ENCODE measurements at places on chromosomes 2 and 18.

- DNase-seq, result no peak
These were observed 41.8 kb upstream of the PSME4 start for GRCh38 chr2:54012538-54013141.

- DNase-seq, result no peak
These were observed 52.3 kb downstream of the ARHGAP28 start for GRCh38 chr18:6781796-6782195.

DNA sequence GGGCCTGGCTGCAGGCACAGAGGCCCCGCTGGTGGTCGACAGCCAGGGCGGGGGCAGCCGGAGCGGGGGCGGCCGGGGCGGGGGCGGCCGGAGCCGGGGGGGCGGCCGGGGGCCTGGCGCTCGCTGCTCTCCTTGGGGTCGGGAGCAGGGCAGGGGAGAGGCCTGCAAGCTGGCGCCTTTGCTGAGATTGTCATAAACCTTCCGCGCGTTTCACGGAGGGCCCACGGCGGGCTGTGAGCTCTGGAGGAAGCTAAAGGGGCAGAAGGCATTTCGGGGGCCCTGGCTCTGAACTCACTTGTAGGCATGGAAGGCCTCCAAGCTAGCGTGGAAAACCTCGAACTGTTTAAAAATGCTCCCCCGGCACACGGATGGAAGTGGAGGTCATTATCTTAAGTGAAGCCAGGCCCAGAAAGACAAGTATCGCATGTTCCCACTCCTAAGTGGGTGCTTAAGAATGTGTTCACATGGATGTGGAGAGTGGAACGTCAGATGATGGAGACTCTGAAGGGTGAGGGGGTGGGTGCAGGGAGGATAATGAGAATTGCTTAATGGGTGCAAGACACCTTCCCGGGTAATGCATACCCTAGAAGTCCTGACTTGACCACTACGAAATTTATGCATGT is 629 bp downstream of the PRELID3A start:
- DNase-seq, result no peak

DNA sequence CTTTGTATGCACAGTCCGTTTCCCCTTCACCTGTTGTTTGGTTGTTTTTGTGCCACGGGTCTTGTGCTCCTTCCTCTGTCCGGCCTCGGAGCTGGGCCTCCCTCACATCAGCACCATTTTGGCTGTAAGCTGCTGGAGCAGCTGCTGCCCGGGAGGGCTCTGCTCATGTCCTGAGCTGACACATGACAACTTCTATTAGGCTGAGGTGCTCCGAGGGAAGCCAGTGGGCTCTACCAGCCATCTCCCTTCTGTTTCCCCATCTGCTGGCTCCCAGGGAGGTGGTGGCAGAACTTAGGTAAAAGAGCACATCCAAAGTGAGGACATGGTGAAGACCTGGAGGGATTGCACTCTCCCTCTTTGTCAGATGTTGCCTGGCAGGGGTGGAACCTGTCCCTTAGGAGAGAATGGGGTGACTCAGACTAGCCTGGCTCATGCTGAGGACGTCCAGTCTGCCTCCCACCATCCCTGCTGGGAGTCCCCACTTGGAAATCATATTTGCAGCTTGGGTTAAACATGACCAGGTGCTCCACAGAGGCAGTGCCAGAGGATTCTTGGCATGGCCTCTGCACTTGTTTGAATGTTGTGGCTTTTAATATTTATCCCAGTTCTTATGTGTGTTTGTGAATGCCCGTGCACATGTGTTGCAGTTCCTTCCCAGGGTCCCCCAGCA is 49.8 kb upstream of the TNP1 start:
- DNase-seq, result no peak

GRCh38 chr2:67772216-67773170 is 290.3 kb downstream of the C1D start:
- no peak for DNase-seq

DNA sequence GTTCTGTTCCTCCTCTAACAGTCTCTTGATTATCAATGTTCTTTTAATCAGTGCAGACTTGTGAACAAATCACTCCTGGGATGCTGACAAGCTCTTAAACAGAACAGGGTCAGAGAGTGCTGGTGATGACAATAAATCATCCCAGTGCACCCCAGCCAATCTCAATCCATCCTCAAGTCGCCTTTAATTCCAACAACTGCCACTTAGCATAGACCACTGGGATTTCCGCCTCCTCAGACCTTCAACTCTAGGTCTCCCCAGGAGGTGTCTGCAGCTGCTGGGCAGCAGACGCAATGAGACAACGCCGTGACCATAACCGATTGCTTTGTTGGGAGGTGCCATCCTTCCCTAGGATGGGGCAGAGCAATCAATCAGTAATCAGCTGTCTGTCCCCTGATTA is 184.2 kb upstream of the ACAA2 start:
- no peak for DNase-seq

DNA sequence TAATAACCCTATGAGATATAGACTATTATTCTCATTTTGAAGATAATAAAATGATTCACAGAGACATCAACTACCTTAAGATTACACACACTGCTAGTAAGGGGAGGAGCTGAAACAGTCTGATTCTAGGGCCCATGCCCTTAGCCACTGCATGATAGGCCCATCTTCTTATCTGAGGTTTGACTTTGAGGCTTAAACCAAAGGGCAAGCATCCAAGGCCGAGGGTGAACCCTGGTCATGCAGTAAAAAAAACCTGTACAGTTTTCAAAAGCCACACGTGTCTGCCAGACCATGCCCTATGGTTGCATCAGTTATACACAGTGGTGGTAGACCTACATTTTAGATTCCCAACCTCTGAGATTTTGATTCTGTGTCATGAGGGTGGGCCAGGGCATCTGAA is 44.8 kb downstream of the POLE4 start:
- DNase-seq, result no peak

DNA sequence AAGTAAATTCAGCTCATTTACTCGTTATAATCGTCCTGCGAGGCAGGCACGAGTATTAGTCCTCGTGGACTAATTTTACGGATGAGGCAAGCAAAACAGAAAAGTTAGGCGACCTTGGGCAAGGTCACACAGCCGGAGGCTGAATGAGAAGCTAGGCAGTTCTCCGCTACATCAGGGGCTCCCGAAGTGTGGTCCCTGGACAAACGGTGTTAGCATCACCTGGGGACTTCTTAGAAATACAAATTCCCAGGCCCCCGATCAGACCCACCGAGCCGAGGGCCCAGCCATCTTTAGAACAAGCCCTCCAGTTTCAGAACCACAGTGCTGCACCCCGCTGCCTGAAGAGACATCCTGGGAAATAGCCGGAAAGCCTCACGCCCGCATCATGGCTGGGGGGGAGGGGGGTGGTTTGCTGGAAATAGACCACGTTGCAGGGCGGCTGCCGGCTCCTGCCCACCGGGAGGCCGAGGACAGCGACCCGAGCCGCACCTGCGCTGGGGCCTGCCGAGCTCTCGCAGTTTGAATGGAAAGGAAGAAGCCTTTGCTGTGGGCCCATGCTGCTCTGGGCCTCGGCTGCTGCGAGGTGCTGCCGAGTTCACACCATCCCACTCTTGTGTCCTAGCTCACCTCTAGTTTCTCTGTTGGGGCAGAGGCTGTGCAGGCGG is 72.2 kb downstream of the TFCP2L1 start:
- DNase-seq, result no peak

DNA sequence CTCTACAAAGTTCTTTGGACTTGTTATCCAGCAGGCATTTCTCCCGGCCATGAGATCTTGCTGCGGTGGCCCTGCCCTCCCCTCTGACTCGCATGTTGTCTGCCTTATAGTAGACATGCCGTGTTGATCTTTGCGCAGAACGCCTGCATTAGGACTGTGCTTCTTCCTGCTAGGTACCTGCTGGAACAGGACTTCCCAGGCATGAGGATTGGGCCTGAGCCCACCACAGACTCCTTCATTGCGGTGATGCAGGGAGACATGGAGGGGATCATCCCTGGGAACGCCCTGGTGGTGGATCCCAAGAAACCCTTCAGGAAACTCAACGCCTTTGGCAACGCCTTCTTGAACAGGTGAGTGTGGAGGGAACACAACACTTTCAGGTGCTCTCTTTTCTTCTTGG is 10.1 kb downstream of the EHD3 start:
- DNase-seq, result no peak

DNA sequence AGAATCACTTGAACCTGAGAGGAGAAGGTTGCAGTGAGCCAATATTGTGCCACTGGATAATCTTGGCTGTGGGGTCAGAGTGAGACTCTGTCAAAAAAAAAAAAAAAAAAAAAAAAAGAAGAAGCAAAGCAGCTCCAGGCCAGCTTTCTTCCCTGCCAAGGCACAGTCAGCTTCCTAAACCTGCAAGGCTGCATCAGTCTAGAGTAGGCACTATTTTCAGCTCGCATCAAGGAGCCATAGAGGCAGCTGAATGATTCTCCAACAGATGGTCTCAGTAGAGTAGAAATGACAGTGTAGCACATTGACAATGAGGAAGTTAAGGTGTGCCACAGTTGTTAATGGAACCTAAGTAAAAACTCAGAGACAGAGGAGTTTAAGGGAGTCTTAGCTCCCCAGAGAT is 35.6 kb downstream of the BMP10 start:
- no peak for DNase-seq

- no peak for DNase-seq
These were observed 5.5 kb upstream of the SFT2D3 start for GRCh38 chr2:127695491-127696472.

DNA sequence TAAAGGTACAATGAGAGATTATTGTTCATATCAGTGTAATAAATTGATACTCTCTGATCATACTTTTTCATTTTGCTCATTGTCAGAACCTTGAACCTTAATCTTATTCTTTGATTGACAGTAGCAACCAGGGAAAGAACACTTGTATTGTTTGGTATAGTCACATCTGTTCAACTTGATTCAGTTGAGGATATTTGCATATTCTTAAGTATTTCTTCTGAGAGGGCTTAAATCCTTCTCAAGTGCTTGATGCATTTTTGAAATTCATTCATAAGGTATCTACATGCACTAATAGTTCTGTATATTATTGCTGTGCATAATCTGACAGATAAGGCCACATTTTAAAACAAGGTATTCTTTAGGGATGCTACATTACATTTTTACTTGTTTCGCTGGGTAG is 118.9 kb downstream of the EHBP1 start:
- no peak for DNase-seq

GRCh38 chr2:73020657-73021370 is 50.7 kb downstream of the SFXN5 start:
- DNase-seq, result no peak

- DNase-seq, result no peak
These were observed 146.1 kb downstream of the SEPTIN10 start for GRCh38 chr2:109467701-109468100.

DNA sequence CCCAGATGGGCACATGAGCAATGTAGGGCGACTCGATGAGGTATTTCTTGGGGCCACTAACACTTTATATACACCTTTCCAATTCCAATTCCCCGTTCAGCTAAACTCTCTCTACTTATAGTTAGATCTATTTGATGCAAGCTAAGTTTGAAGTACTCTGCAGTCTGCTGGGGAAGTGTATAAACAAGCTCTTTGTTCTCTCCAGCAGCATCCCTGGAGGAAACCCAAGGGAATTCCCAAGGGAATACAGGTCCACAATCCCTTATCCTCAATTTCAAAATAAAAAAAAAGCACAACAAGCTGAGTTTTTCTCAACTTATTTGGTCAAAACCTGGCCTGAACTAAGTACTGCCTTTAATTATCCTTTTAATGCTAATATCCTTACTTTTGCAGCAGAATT is 433.3 kb downstream of the NBAS start:
- no peak for DNase-seq

DNA sequence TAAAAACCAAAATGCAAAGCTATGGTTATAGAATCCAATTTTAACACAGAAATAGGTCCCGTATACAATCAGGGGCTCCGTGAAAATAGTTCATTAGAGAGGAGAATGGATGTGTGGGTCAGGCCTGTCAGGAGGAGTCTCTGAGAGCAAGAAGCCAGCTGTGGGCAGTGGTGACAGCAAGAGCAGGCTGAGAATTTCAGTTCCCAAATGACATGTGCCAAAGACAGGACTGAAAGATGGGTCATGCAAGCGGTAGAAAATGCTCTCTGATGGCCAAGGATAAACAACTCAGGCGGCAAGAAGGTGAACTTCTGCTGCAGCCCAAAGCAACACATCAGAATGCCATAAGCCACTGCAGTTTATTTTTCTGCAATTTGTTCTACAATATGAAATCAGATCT is 100.4 kb downstream of the CCDC141 start:
- no peak for DNase-seq

- no peak for DNase-seq
These were observed 184.7 kb upstream of the DLGAP1 start for GRCh38 chr18:4639628-4640310.

DNA sequence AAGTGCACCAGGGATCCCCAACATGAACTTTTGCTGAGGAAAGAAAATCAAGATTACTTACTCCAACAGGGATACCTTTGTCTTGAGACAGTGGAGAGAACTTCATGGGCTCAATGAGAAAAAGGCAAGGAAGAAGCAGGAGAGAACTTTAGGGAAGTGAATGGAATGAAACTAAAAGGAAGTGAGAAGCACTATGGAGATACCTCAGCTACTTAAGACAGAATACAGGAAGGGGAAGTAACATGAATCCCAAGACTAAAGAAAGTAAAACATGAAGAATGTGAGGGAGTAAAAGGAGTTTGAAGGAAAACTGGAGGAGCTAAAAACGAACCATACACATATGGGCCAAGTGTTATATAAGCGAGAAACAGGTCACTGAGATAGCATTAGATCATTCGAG is 32.4 kb upstream of the ACTR3 start:
- no peak for DNase-seq

DNA sequence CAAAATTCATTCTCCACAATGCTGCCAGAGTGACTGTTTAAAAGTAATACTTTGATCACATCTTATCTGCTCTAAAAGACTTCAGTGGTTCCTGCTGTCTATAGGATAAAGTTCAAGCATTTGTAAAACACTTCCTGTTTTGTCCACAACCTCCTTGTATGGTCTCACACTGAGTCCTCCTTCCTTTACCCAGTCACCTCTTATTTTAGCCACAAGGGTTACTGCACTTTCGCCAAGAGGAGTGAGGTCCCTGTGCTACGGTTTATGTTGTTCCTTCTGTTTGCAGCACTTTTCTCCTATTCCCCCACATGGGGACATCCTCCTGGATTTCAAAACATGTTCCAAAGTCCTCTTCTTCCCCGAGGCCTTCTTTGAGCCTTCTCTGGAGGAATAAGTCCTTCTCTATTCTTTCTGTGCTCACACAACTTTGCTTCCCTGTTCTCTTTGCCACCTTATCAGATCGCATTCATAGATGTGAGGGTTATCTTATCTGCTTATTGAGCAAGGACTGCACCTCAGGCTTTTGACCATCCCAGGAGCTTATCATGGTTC is 112.2 kb upstream of the NABP1 start:
- DNase-seq, result no peak

DNA sequence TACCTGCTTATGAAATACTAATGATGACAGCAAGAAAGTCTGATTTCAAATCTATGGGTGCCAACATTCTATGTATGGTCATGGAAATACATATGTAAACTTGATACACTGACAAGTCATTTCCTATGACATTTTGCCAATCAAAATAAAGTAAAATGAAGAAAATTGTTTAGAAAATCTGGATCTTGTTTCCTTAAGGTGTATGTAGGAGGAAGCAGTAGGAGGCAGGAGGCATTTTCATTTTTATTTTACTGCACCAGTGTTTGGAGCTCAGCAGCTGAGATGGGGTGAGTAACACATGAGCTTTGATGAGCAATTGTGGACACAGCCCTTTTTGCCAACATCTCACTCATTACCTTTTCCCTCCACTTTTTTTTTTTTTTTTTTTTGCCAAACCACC is 167.0 kb downstream of the AFF3 start:
- no peak for DNase-seq
